ENCODE measurements at places on chromosomes 6 and 20.
A peak's percentile ranks its signal among the peaks of the same experiment; 100 is the strongest.

DNA sequence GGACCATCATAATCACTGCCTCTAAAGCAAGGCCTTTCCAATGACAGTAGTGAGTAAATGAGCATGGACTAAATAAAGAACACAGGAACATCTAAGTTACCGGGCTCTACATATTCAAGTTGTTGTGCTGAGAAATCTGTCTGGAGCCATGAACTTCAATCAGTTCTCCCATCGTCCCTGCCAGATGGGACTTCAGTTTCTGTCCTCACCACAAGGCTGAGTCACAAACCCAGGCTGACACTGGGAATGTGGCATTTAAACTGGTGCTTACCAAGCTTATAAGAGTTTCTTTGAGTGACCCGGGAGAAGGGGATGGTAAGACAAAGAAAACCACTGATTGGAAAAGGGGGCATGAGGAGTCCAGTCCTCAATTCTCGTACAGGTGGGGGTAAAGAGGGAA, 497.0 kb downstream of the MAFB start:
- no peak for DNase-seq

DNA sequence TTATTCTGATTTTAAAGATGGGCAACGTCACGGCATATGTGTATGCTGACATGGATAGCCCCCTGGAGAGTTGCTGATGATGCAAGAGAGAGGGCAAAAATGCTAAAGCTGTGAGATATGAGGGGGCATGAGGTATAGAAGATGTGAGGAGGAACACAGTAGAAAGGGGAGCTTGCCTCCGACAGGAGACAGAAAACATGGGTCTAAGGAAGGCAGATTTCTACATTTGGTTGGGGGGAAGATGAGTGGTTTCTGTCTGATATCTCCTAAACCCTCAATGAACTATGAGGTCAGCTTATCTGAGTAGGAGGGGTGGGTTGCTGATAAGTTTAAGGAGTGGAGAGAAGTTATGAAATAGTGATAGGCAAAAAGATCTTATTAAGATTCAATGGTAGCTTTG, 6.0 kb downstream of the RNF24 start:
- no peak for DNase-seq

- no peak for DNase-seq
These were observed 22.1 kb downstream of the NRSN1 start for GRCh38 chr6:24148154-24148570.

GRCh38 chr6:87908978-87909811, 138.4 kb upstream of the SPACA1 start:
- DNase-seq, result no peak

GRCh38 chr6:112253498-112253840, 898 bp downstream of the LAMA4 start:
- no peak for DNase-seq

GRCh38 chr20:24364482-24364881, 104.9 kb upstream of the SYNDIG1 start:
- no peak for DNase-seq

- DNase-seq, result no peak
These were observed 36.0 kb downstream of the KIZ start for GRCh38 chr20:21161926-21162325.

DNA sequence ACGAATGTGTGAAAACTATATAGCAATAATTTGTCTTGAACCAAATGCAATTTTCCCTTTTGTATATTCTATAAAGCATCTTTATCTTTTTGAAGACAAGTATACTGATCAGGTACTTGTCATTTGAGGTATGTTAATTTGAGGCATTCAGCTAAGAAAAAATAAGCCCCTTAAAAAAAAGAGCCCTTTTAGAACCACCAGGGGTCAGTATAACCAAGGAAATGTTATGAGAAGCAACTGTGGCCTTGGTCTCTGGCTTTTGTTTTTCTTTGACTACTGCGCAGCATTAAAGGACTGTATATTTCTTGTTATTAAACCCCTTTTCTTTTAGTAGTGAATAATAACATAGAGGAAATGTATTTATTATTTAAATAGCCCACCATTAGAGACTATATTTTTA, 43.1 kb downstream of the CD109 start:
- DNase-seq, result no peak

- DNase-seq, result no peak
These were observed 20.2 kb downstream of the HLA-DRA start for GRCh38 chr6:32459781-32460424.

DNA sequence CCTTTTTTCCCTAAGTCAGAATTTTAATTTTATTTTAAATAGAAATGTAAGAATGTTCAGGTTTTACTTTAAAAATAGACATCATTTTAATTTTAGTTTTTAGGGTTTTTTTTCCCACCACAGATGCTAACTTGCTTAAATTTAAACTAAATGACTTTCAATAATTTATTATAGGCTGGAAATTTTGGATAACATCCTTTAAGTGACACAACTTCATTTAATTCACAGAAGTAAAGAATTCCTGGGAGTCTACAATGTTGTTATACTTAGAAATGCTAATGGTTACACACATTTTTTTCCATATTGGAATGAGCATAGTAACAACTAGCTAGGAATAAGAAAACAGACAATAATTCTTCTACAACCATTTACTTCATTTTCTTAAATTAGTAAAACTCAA, 90.5 kb upstream of the PDE10A start:
- DNase-seq, result no peak

DNA sequence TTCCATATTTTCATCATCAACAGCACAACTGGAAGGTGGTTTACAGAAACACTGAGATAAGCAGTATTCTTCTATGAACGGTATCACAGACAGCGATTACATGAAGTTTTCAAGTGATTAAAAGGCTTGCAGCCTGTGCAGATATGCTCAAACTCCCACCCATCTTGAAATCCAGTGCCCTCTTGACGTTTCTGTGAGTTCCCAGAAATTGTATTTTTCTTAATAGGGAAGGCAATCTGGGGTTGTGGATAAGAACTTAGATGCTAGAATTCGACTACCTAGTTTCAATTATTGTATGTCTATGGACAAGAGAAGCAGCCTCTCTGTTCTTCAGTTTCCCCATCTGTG, 290.3 kb downstream of the ZNF217 start:
- DNase-seq, result no peak

DNA sequence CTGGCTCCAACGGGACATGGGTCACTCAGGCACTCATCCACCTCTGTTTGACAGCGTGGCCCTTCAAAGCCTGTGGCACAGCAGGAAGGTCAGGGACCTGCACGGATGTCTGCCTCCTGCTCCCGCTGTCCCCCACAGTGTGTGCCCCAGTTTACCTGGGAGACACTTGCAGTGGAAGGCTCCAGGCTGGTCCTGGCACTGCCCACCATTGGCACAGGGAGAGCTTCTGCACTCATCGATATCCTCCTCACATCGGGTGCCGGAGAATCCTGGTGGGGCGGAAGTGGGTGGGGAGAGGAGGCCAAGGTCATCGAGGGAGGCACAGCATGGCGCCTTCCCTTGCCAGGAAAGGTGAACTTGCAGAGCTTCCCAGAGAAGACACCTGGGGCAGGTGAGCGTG, 6.9 kb downstream of the NOTCH4 start:
- no peak for DNase-seq

GRCh38 chr6:166648846-166649245, 21.8 kb upstream of the RPS6KA2 start:
- DNase-seq, result no peak

DNA sequence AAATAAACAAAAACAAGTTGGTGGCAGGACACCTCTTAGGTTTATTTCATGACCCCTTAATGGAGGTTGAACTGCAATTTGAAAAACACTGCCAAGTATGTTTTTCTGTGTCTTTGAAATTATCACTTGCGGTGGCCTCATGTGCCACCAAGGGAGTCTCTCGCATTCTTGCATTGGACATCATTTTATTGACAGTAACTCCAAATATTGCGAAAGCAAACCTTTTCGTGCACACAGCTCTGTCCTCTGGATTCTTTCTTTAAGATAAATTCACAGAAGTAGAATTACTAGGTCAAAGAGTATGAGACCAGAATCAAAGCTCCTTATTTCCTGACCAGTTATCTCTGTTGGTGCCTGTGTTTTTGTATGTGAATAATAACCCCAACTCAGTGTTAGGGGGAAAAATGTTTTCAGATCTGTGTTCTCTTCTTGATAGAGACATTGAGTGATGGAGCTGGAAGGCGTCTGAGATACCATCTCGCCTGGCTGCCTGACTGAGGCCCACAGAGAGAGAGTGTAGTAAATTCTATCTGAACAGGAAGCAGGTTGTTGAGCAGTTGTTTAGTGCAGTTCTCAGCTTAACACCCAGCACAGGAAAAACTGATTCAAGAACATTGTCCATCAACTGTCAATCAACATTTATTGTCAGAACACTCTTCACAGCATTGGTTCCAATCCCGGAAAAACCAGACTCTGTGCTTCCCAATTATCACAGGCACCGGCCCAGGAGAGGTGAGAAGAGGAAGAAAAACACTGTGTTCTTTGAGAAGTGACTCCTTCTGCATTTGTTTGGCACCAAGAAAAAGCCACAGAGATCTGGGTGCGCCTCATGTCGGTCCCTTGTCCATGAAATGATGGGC, 2.2 kb upstream of the CCDC167 start:
- DNase-seq, result no peak

DNA sequence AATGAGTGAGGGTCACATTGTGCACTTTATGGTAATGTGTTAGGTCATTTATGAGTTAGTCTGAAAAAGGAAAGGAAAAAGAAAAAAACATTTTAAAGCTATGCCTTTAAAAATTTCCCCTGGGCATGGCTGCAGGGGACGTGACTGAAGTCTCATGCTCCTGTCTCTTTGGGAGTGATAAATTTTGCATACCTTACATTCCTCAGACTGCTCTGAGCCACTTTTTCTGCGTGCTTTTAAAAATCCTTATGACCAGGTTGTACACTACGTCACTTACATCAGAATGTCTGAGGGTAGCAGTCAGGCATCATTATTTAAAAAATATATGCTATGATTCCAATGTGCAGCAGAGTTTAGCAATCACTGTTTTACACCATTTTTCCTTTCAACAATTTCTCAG, 121.2 kb downstream of the RFPL4B start:
- no peak for DNase-seq

GRCh38 chr20:20492521-20493332, 124.8 kb downstream of the INSM1 start:
- DNase-seq, result no peak

- DNase-seq, result no peak
These were observed 370.6 kb upstream of the MAN1A1 start for GRCh38 chr6:119720160-119720559.

DNA sequence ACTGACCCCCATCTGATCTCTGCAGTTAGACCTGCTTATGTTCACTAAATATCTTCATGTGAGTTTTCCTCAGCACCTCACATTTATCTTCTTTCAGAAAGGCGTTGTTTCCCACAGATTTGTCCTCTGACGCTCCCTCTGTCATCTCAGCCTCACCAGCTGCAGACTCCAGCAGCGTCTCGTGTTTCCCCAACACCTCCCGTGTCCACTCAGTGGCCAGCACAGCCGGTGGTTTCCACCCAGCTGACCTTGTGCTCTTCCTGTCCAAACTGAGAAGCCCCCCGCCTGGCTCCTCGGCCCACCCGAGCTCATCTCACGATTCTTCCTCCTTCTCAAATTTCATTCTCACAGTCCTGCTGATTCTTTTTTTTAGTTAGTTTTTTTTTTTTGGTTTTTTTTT, 12.5 kb downstream of the ERMARD start:
- DNase-seq, result no peak

DNA sequence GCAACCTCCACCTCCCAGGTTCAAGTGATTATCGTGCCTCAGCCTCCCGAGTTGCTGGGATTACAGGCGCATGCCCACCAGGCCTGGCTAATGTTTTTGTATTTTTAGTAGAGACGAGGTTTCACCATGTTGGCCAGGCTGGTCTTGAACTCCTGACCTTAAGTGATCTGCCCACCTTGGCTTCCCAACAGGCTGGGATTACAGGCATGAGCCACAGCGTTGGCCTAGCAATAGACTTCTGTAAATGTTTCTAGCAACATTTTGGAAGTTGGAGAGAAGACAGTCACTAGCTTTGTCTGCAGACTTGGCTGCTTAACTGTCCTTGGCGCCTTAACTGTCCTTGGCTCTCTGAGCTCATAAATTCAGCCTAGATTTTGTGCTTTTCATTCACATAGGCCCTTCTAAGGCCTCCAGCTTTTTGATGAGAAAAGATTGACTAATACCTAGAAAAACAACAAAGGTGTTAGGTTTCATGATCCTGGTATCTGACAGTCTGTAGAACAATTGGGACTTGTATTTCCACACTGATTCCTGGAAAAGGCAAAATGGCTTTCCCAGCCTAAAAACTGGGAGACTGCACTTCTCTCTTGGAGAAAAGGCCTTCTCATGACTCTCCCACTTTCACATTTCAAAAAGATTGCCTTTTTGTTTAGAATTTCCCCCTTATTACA, 49.7 kb downstream of the OR2B2 start:
- DNase-seq, result no peak

GRCh38 chr20:45098103-45098773, 2.7 kb downstream of the KCNS1 start:
- peak; percentile 36 for DNase-seq

GRCh38 chr6:39057251-39058155, 8.9 kb downstream of the GLP1R start:
- no peak for DNase-seq

DNA sequence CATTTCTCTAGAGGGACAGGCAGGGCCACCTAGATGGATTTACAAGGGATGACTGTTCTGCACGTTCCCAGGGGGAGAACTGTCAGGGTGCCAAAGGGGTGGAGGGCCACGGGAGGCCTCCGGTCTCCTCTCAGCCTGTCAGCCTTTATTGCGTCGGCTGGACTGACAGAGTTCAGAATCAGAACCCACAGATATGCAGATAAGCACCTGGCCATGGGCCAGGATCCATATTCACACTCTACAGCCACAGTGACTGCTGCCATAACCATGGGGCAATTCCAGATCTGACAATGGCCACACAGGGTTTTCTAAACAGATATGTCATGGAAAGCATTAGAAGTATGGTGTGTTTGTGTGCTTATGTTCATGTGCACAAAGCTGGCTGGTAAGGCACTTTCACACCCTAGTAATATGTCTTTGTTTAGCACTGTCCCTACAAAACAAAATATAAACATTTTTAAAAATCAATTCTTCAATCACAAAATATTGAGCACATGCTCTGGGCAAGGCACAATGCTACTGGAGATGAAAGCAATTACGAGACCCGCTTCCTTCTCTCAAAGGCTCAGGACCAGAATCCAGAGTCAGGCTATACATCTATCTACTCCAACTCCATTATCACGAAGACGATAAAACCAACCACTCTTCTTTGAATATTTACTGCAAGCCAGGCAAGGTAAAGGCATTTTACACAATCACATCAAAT, 29.1 kb downstream of the TRAM2 start:
- DNase-seq, result peak; percentile 59

GRCh38 chr6:4907602-4908001, 96.2 kb downstream of the RPP40 start:
- DNase-seq, result no peak

DNA sequence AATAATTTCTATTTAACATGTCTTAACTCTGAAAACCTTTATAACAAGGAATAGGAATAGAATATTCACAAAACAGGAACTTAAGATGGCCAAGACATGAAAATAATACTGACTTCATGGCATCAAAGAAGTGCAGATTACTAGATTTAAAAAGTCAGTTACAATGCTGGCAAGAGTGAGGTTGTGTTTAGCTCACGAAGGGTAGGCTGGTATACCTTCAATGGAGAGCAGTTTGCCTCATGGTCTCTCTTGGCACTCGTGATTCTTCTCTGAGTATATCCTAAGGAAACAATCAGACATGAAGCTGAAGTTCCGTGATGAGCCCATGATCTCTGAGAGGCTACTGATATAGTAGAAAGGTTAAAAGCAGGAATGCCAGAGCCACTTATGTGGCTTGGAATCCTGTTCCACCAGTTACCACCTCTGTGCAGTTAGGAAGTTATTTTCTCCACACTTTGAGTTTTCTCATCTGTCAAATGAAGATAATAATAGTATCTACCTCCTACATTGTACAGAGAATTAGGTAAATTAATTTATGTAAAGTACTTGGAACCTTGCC, 7.2 kb downstream of the NCOA7 start:
- DNase-seq, result no peak

Measured in colonic mucosa (tissue), 4 donors.